Naive B cell (primary cell): ENCODE measurements at places on chromosomes 11 and 22.
A peak's percentile ranks its signal among the peaks of the same experiment; 100 is the strongest.

GRCh38 chr11:2955906-2956476 is 26.8 kb upstream of the PHLDA2 start:
- no peak for DNase-seq

DNA sequence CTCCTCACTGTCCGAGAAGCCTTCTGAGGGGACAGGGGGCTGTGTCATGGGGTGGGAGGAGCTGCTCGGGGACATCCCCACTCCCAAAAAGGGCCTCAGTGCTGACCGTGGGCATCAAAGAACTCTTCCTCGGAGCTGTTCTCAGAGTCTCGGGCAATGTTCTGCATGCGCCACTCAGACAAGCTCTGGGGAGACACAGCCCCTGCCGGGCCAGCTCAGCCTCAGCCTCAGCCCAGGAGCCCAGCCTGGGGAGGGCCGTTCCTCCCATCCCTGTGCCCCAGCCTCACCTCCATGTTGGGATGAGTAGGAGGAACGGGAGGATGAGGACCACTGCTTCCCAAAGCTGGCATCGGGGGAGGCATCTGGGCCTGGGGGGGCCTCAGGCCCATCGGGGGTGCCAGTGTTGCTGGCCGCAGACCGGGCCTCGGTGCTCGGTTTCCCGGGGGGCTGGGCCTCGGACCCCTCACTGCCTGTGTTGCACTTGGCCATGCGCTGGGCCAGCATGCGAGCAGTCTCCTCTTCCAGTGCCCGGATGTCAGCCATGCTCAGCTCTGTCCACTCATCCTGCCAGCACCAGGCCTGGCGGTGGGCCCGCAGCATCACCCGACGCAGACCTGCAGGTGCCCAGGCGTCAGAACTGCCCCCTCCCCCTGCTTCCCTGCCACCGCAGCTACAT is 5.2 kb downstream of the PITPNM1 start:
- DNase-seq, result no peak

GRCh38 chr22:38954414-38955043 is 2.9 kb upstream of the APOBEC3A start:
- no peak for DNase-seq

- DNase-seq, result no peak
Measured at GRCh38 chr22:44890416-44891292, 119.2 kb downstream of the PHF21B start.

DNA sequence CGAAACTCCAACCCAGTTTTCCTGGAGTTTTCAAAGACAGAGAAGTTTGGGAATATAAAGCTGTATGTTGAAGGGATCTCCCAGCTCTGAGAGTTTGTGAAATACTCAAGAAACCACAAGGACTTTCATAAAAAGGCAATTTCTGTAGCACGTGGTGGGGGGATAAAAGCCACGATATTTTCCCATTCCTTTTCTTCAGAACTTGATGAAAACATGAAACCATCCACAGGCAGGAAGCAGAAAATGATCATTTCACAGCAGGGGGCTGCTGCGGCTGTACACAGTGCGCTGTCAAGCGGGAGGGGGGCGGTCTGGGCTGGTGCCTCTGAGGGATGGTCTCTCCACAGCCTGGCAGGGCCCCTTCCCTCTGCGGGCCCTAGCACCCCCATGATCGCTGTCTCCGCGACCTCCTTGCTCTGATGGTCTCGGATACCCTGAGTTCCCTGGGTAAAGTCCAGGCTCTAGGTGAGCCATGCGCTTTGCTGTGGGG is 423.2 kb downstream of the MN1 start:
- DNase-seq, result no peak

GRCh38 chr11:86595451-86595850 is 77.0 kb downstream of the ME3 start:
- DNase-seq, result no peak

DNA sequence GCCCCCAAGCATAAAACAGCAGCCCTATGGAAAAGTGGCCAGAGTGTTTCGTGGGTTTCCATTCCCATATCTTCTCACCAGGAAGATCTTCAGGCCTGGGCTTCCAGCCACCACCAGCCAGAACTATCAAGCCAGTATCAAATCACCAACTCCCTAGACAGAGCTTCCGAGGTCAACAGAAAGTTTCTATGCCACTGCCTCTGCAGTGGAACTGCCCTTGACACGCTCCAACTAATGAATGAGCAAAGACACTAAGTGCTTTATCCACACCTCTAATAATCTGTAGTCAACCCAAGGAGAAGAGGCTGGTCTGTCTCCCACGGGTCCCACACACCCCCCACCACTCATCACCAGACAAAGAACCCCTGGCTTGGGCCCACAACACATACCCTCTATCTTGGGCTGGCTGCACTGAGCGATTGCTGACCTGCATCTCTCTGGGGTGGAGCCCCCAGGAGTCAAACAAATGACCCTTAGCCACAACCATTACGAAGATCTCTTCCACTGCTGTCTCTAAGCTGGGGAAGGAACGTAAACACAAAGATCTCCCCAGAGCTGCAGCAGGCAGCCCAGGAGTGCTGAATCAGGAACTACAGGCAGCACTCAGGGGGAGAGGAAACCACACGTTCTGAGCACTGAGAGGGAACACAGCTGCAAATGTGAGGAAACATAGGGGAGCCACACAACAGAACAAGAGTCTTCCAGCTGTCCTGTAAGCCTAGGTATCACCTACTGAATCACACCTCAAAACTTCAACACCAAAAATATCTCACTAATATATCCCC is 9.7 kb downstream of the OR5AN1 start:
- peak; percentile 51 for DNase-seq

GRCh38 chr11:18191376-18191775 is 18.7 kb downstream of the MRGPRX4 start:
- DNase-seq, result no peak

DNA sequence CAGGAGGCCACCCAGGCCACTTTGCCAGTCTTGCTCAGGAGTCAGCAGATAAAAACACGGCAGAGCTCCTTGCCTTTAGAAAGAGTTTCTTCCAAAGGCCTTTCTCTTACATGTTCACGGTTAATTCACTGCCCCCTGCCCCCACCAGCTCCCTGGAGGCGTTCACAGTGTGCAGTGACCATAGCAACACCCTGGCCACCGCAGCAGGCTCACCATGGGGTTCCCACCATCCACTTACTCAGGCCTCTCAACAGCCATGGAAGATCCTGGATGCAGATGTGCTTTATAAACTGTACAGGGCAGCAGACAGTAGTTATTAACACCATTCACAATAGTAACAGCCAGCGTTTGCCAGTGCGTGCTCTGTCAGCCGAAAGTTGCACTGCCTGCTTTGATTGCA is 10.6 kb upstream of the MYO7A start:
- DNase-seq, result no peak

- DNase-seq, result no peak
Measured at GRCh38 chr22:49447837-49448236, 379.8 kb downstream of the BRD1 start.

DNA sequence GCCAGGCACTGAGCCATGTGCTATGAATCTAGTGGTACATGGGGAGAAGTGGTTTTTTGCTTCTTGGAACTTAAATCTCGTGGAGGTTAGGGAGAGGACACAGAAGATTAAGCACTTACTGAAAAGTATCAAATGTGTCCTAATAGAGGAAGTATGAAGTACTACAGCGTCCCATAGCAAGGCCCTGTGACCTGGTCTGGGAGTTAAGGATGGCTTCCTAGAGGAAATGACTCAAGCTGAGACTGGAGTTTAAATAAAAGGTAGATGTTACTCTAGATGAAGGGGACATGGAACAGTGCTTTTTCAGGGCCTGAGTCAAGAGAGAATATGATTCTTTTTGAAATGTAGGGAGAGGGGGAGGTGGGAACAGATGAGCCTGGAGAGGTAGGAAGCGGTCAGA is 202.9 kb downstream of the GRIK4 start:
- DNase-seq, result no peak

DNA sequence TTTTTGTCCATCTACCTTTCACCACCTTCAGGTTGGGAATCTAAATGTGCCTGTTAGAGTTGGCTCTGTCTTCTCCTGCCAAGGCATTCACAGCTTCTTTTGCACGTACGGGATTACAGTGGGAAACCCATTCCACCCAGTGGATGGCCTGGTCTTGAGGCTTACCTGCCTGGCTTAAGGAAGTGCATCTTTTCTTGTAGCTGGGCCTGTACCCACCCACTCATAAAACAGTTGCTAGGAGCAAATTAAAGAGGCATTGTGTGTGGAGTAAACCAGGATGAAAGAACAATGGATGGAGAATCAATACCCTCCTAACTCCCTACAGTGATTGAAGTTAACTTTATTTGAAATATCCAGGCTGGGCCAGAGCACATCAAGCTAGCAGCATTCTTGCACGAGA is 71.6 kb downstream of the TEAD1 start:
- DNase-seq, result no peak

GRCh38 chr11:44600839-44601383 is 35.4 kb downstream of the CD82 start:
- DNase-seq, result peak; percentile 70
